HT-29 (cell line): ENCODE measurements at places on chromosomes 4 and X. TPM values are rescaled to one million over a fixed set of nuclear protein-coding genes. Genes with fewer than 3 reads are reported as not detected.

SHROOM4 gene
- total RNA-seq = 3.8 and 4.5 TPM in 2 replicates

ARX gene
- total RNA-seq = not detected in 2 replicates

GRCh38 chrX:42242004-42242403, 318.6 kb upstream of the CASK start:
- DNase-seq = no peak

- no peak for DNase-seq
Observed at GRCh38 chr4:88021824-88022223, 14.4 kb downstream of the PKD2 start.

- DNase-seq = no peak
Observed at GRCh38 chr4:89305028-89305427, 2.6 kb downstream of the GPRIN3 start.

DNA sequence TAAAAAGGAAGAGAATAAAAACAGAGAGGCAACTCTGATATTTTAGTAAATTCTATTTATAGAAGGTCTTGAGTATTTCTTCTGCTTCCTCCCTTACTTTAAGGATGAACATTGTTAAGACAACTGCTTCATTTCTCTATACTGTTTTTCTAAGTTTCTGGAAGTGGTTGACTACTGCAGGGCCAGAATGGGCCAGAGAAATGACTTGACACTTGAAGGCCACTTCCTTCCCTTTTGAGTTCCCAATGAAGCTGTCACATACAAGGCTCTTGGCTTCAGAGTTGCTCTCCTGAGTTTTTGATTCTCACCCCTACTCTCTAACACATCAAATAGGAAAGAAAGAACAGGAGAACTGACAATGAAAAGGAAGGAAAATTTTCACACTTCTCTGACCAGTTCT, 37.6 kb downstream of the PKD2 start:
- no peak for DNase-seq

GRCh38 chr4:113146876-113147358, 97.5 kb downstream of the ANK2 start:
- no peak for DNase-seq

DNA sequence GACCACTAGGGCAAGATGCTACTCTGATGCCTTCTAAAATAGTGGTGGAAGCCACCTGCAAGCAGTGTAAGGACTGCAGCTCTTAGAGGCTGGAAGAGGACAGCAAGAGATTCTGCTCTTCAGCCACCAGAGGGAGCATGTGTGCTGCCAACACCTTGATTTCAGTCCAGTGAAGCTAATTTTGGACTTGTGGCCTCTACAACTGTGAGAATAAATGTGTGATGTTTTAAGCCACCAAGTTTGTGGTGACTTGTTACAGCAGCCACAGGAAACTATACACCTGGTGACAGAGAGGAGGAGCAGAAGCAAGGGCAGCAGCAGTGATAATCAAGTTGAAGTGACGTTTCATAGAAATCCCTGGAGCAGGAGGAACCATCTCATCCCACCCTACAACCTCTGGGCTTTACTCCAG, 55.9 kb downstream of the FGFBP1 start:
- peak; percentile 88 for DNase-seq

DNA sequence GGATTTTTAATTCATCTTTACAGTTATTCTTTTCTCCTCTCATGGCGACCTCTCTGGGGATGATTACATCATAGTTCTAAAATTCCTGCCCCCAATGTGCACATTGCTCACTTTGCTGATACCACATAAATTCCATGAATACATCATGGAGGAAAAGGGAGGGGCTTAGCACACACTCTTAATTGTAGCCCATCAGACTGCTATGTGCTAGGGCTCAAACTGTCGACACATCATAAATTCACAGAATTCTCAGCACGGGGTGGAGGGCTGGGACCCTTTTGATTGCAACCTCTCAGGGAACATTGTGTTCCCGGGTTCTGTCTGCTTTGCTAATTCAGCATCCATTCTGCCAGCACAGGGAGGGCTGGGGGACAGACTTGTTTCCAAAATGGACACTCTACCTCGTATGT, 592.9 kb downstream of the BCOR start:
- no peak for DNase-seq
